Hematopoietic multipotent progenitor cell treated with erythropoietin and hydrocortisone succinate and interleukin-3 and kit ligand, for 6 days (in vitro differentiated cells): ENCODE measurements at places on chromosomes 11 and 22.

DNA sequence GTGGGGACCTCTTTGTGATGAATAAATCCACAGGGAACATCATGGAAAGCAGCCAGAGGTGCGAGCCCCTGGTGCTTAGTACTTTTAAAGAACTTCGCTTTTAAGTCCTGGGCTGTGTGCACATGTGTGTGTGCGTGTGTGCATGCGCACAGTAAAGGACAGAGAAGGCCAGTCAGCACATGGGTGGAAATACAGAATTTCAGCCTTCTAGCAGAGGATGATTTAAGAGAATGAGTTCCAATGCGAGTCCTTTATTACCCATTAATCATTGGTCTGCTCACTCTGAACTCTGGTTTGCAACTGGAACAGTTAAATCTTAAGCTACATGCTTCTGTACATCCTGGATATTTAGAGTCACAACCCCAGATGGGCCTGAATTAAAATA lies 18.9 kb downstream of the TEAD1 start:
- DNase-seq = no peak

- peak; percentile 12 for DNase-seq
Observed at GRCh38 chr11:69515271-69516245, 34.1 kb downstream of the LINC01488 start.

DNA sequence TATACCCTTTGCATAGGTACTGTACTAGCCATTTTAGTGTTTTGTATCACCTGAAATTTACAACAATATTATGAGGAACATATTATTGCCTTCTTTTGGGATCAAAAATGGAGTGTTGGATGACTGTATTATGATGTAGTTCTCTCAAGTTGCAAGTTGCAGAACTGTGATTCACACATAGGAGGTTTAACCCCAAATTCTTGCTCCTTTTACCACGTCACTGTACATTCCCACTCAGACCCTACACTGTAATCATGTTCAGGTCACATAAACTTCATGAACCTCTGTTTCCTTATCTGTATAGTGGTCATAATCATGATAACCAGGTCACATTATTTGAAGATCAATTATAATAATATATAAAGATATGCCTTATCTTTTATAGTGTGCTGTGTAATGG lies 925.1 kb upstream of the TENM4 start:
- DNase-seq = no peak

DNA sequence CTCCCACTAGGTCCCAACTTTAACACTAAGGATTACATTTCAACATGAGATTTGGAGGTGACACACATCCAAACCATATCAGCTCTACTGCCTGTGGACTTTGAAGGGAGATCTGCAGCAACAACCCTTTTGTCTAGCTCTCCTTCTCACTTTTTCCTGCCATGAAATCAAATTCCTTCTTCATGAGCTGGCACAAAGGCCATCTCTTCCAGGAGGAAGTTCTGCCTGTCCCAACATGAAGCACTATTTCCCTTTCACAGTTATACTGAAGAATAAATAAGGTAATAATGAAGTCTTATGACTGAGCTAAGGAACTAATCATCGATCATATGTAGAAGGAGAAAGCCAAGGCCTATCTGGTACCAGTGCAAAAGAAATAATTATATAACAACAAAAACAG lies 253.5 kb upstream of the TENM4 start:
- no peak for DNase-seq

GRCh38 chr11:130675917-130676316 lies 227.5 kb downstream of the ADAMTS15 start:
- DNase-seq = no peak

GRCh38 chr11:116404462-116404798 lies 368.4 kb downstream of the BUD13 start:
- no peak for DNase-seq

- DNase-seq = peak; percentile 19
Observed at GRCh38 chr11:131606811-131607335, 236.5 kb downstream of the NTM start.

DNA sequence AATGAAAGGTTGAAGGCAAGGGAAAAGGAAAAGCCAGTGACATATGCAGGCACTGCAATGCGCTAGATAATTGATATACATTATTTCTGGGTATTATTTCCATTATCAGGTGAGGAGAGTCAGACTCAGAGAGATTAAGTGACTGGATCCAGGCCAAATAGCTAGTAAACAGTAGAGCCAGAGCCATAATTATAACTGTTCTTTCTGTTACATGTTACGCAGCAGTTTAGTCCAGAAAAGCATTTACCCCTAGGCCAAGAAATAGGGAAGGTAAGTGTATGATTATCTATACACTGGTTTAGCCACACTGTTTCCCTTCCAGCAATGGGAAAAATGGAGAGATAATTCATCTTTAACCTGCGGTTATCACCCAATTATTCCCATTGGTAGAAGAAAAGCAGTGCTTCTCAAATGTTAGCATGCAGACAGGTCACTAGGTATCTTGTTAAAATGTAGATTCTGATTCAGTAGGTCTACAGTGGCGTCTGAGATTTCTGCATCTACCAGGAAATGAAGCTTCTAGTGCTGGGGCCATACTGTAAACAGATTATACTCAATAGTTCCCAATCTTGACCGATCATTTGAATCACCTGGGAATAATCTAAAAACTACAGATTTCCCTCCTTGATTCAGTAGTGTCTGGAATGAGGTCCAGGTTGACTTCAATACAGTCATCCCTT lies 69.4 kb downstream of the RBFOX2 start:
- peak; percentile 55 for DNase-seq

DNA sequence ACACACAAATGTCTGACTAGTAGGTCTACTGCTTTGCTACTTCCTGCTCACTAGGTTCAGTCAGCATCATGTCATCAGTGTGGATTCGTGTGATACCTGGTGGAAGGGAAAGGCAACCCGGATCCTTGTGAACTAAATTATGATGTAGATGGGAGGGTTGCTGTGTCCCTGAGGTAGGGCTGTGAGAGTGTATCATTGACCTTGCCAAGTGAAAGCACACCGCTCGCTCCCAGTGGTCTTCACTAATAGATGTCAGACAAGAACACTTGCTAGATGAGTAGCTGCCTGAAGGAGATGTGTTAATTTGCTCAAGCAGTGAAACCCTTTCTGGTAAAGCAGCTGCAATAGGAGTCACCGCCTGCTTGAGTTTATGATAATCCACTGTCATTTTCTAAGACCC lies 119.4 kb downstream of the WNT7B start:
- DNase-seq = no peak

DNA sequence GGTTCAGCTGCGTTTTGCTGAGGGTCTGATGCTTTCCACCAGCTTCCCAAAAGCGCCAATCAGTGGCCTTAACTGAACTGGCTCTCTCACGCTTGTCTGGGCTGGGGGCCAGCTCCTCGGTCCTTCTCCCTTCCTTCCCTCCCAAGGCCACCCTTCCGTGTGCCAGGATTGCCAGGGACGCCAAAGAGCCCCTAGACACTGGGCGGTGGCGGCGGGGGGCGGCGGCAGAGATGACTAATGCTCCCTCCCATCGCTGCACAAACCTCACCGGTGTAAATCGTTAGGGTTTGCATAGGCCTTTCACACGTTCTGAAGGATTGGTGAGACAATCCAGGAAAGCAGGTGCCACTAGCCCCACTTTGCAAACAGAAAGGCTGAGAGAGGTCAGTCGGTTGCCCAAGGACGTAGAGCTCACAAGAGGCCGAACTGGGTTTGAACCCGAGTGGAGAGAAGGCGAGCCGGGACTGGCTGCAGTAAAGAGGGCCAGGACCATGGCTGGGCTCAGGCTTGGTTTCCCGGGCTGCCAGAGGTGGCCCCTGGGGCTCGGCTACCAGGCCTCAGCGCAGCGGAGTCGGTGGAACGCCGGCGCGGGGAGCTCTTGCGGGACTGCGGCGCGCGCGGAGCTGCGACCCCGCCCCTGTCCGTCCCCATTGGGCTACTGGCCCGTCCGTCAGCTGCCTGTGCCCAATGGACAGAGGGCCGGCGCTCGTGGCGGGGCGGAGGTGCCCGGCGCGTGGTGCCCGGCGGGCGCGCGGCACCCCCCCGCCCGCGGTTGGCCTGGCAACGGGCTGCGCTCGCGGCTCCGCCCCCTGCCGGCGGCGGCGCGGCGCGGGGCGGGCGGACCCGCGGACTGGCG lies 589 bp upstream of the GNAZ start:
- DNase-seq = peak; percentile 88

GRCh38 chr11:408154-409007 lies 6.4 kb downstream of the SIGIRR start:
- no peak for DNase-seq

- DNase-seq = no peak
Observed at GRCh38 chr11:108959105-108959761, 294.4 kb downstream of the DDX10 start.

DNA sequence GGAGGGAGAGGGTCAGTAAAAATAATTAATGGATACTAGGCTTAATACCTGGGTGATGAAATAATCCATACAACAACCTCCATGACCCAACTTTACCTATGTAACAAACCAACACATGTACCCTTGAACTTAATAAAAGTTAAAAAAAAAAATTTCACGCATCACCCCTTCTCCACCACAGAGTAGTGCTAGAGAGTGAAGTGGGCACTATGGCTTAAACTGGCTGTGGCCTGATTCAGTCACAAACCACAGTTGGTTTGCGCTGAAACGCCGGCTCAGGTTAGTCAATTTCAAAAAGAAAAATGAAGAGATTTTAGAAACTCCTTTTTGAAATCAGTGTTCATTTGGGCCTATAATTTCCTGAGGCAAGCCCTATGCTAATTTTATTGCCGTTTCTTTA lies 144.3 kb downstream of the TRPC6 start:
- peak; percentile 2 for DNase-seq

DNA sequence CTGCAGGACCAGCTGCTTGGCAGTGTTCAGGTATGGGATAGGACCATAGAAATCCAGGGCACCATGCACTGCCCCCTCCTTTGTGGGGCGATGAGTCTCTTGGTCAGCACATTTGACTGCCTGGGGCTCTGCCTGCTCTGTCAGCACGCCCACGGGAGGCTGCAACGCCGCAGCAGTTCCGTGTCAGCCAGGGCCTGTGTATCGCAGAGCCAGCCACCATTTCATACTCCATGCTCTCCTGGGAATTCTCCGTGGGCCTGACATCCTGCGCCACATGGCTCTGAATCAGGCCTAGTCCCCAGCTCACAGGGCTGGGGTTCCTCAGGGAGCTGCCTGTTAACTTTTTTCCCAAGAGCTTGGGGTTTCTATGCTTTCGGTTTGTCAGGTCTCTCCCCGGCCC lies 16.9 kb upstream of the RELT start:
- no peak for DNase-seq

DNA sequence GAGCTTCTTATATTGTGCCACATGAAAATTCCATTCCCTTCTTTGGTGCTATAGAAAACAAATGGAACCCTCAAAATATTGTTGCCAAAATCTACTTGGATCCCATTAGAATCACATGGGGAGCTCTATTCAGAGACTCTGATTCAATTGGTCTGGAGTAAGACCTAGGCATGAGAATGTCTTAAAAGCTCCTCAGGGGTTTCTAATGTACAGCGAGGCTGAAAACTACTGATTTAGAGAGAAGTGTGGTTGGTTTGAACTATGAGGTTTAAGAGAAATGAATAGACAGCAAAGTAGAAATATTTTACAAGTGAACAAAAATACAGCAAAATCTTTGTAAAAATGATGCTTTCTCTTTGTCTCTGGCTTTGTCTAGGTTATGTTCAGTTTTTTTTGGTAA lies 514.7 kb downstream of the CNTN5 start:
- DNase-seq = no peak

GRCh38 chr22:48871176-48871840 lies 956.4 kb downstream of the BRD1 start:
- no peak for DNase-seq

GRCh38 chr11:45052361-45052760 lies 94.1 kb upstream of the PRDM11 start:
- no peak for DNase-seq

GRCh38 chr11:46603704-46604308 lies 10.0 kb upstream of the AMBRA1 start:
- DNase-seq = no peak

- peak; percentile 10 for DNase-seq
Observed at GRCh38 chr22:43796567-43796966, 15.5 kb downstream of the EFCAB6 start.

GRCh38 chr22:50702261-50702671 lies 29.6 kb downstream of the SHANK3 start:
- no peak for DNase-seq
